Uterus (tissue), 4 donors: ENCODE measurements at places on chromosomes 3 and 15. TPM values are rescaled to one million over a fixed set of nuclear protein-coding genes. Genes with fewer than 3 reads are reported as not detected.

DNA sequence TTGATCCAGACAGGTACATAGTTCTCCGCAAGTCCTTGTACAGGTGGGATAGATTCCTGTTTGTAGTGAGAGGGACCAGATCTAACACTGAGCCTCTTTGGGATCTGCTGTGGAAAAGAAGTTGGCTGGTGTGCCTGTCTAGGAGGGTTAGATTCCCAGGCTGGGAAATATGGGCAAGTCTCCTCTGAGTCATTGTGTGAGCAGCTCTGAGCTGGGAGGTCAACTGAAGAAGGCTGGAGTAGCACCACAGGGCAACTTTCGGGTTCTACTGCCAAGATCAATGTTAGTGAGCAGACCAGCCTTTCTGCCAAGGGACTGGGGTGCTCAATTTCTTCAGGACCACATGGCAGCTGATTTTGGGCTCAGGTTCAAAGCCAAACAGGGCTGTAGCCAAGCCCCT is 33.4 kb downstream of the CLDN1 start:
- H3K27ac ChIP-seq: no peak overlapping the region
- no peak for DNase-seq
- no peaks in the 10 kb centered on the region for H3K36me3 ChIP-seq

- no peaks in the 10 kb centered on the region for H3K36me3 ChIP-seq
- H3K27ac ChIP-seq: no peak overlapping the region
- H3K27me3 ChIP-seq: no peaks in the 10 kb centered on the region
- H3K4me3 ChIP-seq: no peak overlapping the region
- no peak for DNase-seq
Observed at GRCh38 chr3:140459462-140459861, 218.4 kb upstream of the TRIM42 start.

Gene MYEF2
- 48.7 TPM for total RNA-seq

DNA sequence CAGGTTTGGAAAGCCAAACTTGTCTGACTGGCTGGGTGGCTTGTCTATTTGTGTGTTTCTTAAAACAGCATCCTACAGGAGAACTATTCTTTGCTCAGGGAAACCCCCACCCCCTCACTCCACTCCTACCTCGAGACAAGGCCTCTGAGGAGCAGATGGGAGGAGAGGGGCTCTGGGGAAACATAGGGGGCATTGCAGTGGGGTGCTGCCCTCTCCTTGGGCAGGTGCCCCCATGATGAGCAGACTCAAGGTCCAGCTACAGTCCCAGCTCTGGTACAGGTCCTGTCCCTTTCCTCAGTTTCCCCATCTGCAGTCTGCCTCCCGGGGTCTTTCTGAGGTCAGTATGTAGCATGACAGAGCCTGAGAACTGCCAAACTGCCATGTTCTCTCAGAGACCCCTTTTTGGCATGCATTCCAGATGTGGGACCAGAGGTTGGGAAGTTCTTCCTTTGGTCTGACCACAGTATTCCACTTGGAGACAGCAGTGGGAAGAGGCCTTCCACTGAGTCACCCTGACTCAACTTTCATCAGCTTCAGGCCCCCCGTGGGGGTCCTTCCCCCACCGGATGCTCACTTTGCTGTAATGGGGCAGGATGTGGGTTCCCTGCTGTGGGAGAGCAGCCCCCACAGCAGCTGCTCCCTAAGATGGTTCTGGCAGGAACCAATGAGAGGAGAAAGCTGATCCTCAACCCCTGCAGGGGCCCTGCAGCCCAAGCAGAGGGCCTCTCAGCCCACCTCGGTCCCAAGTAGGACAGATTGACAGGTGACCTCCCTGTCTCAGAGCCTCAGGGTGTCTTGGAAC is 32.3 kb upstream of the CYP11A1 start:
- H3K27me3 ChIP-seq: no peaks in the 10 kb centered on the region
- DNase-seq: no peak
- H3K4me3 ChIP-seq: no peak overlapping the region
- H3K4me1 ChIP-seq: no peaks in the 10 kb centered on the region

DNA sequence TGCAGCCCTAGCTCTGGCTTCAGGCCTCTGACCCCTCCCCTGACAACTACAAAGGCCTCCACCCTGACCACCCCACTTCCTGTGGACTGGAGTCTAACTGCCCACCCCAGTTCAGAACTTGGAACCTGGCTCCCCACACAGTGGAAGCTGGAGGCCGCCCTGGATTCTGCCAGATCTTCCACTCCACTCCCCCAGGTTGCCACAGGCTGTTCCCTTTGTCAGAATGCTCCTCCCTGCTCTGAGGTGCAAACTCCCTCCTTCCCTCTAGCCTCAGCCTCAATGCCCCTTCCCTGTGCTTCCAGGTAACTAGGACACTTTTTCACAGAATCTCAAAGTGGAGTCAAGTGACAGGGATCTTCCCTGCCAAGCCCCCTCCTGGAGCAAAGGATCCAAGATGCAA is 62.8 kb upstream of the TMEM115 start:
- H3K27me3 ChIP-seq: no peaks in the 10 kb centered on the region
- no peak overlapping the region for H3K27ac ChIP-seq
- no peaks in the 10 kb centered on the region for H3K4me1 ChIP-seq
- H3K4me3 ChIP-seq: no peak overlapping the region
- DNase-seq: no peak

- no peak overlapping the region for H3K27ac ChIP-seq
- no peak overlapping the region for H3K4me3 ChIP-seq
- H3K4me1 ChIP-seq: no peaks in the 10 kb centered on the region
- H3K36me3 ChIP-seq: no peaks in the 10 kb centered on the region
- H3K27me3 ChIP-seq: no peaks in the 10 kb centered on the region
- DNase-seq: no peak
Observed at GRCh38 chr3:9130345-9131305, 118.8 kb downstream of the SRGAP3 start.

Gene SETD5
- 98.2 TPM for total RNA-seq

DNA sequence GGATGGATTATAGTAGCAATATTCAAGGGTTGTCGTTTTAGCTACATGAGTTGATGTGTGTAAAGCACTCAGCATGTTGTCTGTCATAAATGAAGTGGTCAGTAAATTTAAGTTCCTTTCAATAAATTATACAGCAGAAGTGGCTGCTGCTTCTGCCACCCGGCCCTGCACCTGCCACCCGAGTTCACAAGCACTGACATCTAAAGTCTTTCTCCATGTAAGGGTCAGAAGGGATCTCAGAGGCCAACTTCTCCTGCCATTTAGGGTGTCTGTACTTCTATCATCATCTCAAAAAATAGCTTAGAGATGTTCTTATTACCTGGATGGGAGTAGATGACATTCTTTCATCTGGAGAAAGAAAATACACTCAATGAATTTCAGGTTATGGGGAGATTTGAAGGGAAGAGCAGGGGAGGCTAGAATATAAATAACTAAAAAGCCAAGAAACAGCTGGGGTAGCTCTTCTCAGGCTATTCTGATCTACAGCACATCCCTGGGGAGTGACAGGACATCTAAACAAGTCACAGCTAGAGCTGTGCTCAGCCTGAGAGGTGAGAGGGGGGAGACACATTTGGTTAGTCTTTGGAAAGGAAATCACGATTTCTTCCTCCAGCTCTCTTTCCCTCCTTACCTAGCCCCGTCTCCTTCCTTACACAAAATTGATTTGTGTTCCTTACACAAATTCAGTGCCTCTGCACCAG is 8.0 kb downstream of the GCSAM start:
- no peaks in the 10 kb centered on the region for H3K4me1 ChIP-seq
- no peak for DNase-seq
- no peaks in the 10 kb centered on the region for H3K36me3 ChIP-seq
- H3K27me3 ChIP-seq: no peaks in the 10 kb centered on the region
- H3K4me3 ChIP-seq: no peak overlapping the region

GRCh38 chr3:45460361-45460760 is 72.0 kb downstream of the LARS2 start:
- no peak overlapping the region for H3K27ac ChIP-seq
- DNase-seq: no peak
- H3K36me3 ChIP-seq: no peaks in the 10 kb centered on the region
- H3K4me3 ChIP-seq: no peak overlapping the region
- no peaks in the 10 kb centered on the region for H3K4me1 ChIP-seq

DNA sequence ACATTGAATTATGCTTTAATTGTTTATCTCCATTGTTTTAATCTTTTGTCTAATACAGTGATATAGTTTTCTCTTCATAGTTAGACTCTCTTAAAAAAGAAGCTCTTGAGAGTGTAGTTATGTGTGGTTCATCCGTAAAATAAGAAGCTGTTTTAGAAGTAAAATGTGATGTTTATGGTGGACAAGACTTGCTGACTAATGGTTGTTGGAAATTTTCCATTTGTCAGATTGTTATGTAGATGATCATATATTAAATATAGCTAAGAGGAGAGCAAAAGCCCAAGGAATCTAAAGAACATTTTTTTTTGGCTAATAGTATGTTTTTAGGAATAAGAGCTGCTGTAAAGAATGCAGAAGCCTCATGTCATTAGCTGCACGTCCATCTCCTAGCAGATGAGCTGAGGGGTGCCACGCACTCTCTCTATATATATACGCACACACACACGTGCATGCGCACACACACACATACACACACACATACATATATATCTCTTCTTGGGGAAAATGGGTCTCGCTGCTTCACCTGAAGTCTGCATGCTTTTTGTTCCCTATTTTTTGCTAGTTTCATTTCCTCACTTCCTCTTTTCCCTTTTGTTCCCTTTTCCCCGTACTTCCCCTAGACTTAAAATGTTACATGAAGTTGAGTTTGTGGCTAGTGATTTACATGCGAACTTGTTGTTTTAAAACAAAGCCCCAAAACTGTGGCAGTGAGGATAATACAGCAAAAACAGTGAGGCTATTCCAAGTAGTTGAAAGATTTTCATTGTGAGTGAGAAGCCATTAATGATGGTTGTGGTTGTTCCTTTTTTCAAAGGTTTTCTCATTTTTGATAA is 107.8 kb downstream of the MBNL1 start:
- no peaks in the 10 kb centered on the region for H3K36me3 ChIP-seq
- H3K27me3 ChIP-seq: no peaks in the 10 kb centered on the region
- DNase-seq: no peak
- H3K4me3 ChIP-seq: peak overlapping the region; percentile 6
- H3K27ac ChIP-seq: peak overlapping the region; percentile 67

DNA sequence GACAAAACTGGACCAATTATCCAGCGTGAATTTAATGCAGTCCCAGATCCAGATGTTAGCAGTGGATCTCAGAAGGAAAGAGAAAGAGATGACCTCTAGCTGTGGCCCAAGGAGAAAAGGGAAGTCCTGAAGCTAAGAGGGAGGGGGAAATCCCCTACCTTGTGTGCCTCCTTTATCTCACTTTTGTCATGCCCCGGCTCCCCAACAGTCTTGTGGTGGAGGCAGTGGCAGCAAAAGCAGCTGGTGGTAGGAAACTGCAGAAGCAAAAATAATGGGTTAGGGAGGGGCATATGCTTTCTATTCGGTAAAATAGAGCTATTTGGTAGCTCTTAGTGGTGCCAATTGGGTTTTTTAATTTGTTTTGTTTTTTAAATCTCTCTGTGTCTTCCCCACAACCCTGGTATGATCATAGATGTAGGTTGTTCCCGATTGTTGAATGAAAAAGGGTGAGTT is 56.5 kb downstream of the MCTP2 start:
- no peaks in the 10 kb centered on the region for H3K27me3 ChIP-seq
- no peaks in the 10 kb centered on the region for H3K36me3 ChIP-seq
- no peak overlapping the region for H3K27ac ChIP-seq
- no peak for DNase-seq
- H3K4me1 ChIP-seq: no peaks in the 10 kb centered on the region
- H3K4me3 ChIP-seq: no peak overlapping the region

- H3K4me1 ChIP-seq: no peaks in the 10 kb centered on the region
- H3K27me3 ChIP-seq: no peaks in the 10 kb centered on the region
- H3K27ac ChIP-seq: no peak overlapping the region
- no peak for DNase-seq
Observed at GRCh38 chr3:94069194-94069813, 6.4 kb downstream of the NSUN3 start.

Gene PDE8A
- total RNA-seq: 67.0 TPM

DNA sequence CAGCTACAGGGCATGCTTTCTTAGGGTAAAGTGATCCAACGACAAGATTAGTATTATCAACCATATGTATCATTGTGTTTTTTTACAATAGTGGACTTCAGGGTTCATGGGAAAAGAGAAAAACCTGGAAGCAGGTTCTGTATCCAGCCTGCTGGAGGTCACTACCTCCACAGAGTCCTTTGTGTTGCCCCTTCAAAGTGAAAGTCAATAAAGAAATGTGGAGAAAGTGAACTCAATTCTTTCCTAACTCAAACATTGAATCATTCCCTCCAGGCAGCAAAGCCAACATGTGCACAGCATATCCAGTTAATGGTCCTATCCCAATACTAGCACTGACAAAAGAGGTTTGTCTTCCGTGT is 45.4 kb downstream of the FGF7 start:
- no peak overlapping the region for H3K4me3 ChIP-seq
- H3K27ac ChIP-seq: peak overlapping the region; percentile 71
- H3K4me1 ChIP-seq: peaks cover 10% of the 10 kb centered on the region
- H3K27me3 ChIP-seq: no peaks in the 10 kb centered on the region
- no peaks in the 10 kb centered on the region for H3K36me3 ChIP-seq
